ENCODE measurements at places on chromosomes 7 and 10.

GRCh38 chr7:84339306-84339705 lies 144.7 kb upstream of the SEMA3A start:
- no peak for DNase-seq
- H3K4me3 ChIP-seq: no peak overlapping the region
- H3K4me1 ChIP-seq: no peaks in the 10 kb centered on the region
- H3K36me3 ChIP-seq: no peaks in the 10 kb centered on the region
- H3K27ac ChIP-seq: no peak overlapping the region

GRCh38 chr10:93535293-93535692 lies 31.2 kb upstream of the FFAR4 start:
- no peak overlapping the region for H3K27ac ChIP-seq
- no peaks in the 10 kb centered on the region for H3K4me1 ChIP-seq

DNA sequence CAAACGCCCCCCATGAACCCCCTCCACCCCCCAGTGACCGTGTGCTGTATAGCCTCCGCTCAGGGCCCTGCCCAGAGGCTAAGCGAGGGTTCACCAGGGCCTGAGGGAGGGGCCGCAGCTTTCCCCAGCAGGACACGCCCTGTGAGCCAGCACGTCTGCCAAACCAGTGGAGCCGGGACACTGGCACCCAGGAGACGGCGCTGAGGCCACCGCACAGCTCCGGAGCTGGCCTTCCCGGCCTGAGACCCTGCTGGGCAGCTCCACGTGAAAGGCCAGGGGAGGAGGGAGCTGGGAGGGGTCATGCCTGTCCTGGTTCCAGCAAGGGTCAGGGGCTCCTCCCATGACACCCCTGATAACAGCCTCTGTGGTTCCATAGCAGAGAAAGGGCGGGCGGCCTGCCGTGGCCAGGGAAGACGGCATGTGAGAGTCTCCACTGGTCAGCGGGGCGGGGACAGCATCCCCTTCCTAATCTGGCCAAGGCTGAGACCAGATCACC lies 278.3 kb downstream of the ELFN1 start:
- H3K4me1 ChIP-seq: no peaks in the 10 kb centered on the region
- H3K36me3 ChIP-seq: no peaks in the 10 kb centered on the region
- no peaks in the 10 kb centered on the region for H3K27me3 ChIP-seq
- DNase-seq: peak; percentile 42

GRCh38 chr7:151506901-151507382 lies 12.8 kb downstream of the RHEB start:
- no peak overlapping the region for H3K4me3 ChIP-seq
- H3K27ac ChIP-seq: peak overlapping the region; percentile 25
- no peaks in the 10 kb centered on the region for H3K27me3 ChIP-seq
- H3K36me3 ChIP-seq: no peaks in the 10 kb centered on the region

- H3K4me3 ChIP-seq: no peak overlapping the region
- peaks cover 3% of the 10 kb centered on the region for H3K4me1 ChIP-seq
These were observed 66.1 kb downstream of the FZD1 start for GRCh38 chr7:91330191-91330808.

GRCh38 chr10:18455086-18455884 lies 196.1 kb downstream of the NSUN6 start:
- DNase-seq: no peak
- no peaks in the 10 kb centered on the region for H3K27me3 ChIP-seq
- no peaks in the 10 kb centered on the region for H3K4me1 ChIP-seq
- H3K4me3 ChIP-seq: no peak overlapping the region
- no peaks in the 10 kb centered on the region for H3K36me3 ChIP-seq

DNA sequence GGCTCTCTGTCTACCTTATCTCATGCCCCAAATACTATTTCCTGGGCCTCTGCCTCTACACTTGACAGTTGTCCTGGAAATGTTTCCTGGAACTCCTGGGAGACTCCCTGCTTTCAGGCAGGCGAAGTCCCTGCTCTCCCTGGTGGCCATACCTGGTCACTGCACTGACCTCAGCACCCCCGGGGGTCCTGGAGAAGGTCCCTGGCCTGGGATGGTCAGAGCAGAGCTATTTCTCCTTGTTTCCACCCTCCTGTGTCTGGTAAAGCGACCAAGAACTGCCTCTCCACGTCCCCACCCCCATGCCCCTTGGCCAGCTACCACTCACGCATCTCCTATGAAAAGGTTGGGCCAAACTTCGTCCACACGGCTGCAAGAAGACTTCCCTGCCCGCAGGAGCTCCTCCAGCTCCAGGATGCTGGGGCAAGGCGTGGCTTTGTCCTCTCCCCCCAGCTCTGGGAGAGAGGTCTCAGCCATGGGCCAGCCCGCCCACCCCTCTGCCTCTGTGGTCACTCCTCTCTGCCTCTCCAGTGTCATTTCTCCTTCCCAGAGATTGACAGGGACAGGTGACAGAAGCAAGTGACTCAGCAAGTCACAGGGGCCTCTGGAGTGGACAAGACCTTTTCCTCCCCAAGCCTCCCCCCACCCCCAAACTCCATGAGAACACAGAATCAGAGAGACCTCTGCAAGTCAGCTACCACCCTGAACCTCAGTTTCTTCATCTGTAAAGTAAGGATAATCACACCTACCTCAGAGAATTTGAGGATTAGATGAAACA lies 2.6 kb upstream of the SAMD8 start:
- no peaks in the 10 kb centered on the region for H3K36me3 ChIP-seq
- H3K27me3 ChIP-seq: no peaks in the 10 kb centered on the region
- no peaks in the 10 kb centered on the region for H3K4me1 ChIP-seq
- no peak overlapping the region for H3K4me3 ChIP-seq
- no peak overlapping the region for H3K27ac ChIP-seq

DNA sequence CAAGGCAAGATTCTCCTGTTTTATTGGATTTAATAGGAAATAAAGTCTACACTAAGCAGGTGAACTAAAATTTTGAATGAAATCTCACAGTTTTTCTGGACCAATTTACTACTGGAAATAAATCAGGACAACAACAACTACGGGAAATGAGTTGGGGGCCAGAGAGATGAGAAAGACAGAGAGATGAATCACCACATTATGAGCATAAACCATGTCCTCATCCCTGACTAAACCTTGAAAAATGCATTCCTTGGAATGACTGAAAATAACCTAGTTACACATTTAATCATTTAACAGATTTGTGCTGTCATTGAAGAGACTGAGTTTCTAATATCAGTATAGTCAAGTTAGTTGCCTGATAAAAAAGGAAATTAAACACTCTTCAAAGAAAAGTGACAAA lies 608.4 kb upstream of the KCND2 start:
- no peak for DNase-seq
- no peaks in the 10 kb centered on the region for H3K4me1 ChIP-seq
- no peak overlapping the region for H3K27ac ChIP-seq
- no peaks in the 10 kb centered on the region for H3K36me3 ChIP-seq
- H3K4me3 ChIP-seq: no peak overlapping the region
- no peaks in the 10 kb centered on the region for H3K27me3 ChIP-seq

DNA sequence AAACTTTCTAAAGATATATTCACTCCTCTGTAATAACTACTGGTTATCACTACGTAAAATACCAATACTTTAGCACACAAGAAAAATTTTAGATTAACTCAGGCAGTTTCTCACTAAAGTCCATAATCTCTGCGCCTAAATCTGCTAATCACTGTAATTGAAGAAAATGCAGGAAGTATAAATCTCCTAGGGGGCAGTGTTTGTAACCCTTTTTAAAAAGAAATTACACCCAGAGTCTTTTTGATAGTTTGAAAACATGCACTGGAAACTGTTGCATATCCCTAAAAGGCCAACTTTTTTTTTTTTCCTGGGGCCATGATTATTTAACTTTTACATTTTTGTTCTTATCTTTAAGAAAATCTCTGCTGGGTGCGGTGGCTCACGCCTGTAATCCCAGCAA lies 209.6 kb downstream of the KIAA1217 start:
- no peak overlapping the region for H3K4me3 ChIP-seq
- no peak overlapping the region for H3K27ac ChIP-seq
- no peaks in the 10 kb centered on the region for H3K27me3 ChIP-seq
- no peaks in the 10 kb centered on the region for H3K4me1 ChIP-seq
- DNase-seq: no peak

DNA sequence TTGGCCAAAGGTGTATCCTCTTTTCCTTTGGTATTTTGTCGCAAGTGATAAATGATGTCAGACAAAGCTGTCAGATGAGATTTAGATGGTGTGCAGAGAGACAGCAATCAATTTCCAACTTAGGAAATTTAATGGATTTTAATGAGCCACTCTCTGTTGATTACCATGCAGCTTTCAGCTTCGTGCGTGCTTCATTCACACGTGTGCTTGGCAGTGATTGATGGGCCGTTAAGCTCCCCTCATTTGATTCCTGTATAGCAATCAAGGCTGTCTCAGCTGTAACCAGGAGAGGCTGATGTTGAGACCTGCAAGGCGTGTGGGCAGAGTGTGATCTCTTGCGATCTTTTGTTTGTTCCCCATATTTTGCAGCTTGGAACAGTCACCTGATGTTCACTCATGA lies 439.6 kb downstream of the CALN1 start:
- H3K27ac ChIP-seq: no peak overlapping the region
- H3K4me3 ChIP-seq: no peak overlapping the region
- no peak for DNase-seq
- H3K4me1 ChIP-seq: no peaks in the 10 kb centered on the region
- H3K27me3 ChIP-seq: no peaks in the 10 kb centered on the region

- no peaks in the 10 kb centered on the region for H3K36me3 ChIP-seq
- DNase-seq: no peak
- no peaks in the 10 kb centered on the region for H3K4me1 ChIP-seq
- no peak overlapping the region for H3K4me3 ChIP-seq
- no peaks in the 10 kb centered on the region for H3K27me3 ChIP-seq
- H3K27ac ChIP-seq: no peak overlapping the region
These were observed 16.1 kb downstream of the TAS2R41 start for GRCh38 chr7:143493751-143494150.

DNA sequence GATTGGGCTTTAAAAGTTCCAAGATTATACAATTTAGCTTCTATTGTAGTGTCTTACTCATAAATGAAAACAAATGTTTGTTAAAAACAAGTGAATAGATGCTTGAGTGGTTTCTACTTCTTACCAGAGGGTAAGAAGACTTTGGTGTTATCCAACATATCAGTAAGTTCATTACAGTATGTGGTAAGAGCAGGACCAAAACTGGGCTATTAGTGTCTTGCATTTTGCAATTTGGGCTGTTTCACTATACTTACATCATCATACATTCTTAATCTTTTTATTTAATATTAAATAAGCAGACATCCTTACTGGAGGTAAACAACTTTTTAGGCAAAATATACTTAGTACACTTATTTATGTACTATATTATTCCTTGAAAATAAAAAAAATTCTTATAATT lies 248.4 kb upstream of the HGF start:
- H3K4me3 ChIP-seq: no peak overlapping the region
- H3K27me3 ChIP-seq: no peaks in the 10 kb centered on the region
- no peak overlapping the region for H3K27ac ChIP-seq
- no peak for DNase-seq
- peaks cover 2% of the 10 kb centered on the region for H3K4me1 ChIP-seq

- no peaks in the 10 kb centered on the region for H3K27me3 ChIP-seq
- no peaks in the 10 kb centered on the region for H3K4me1 ChIP-seq
- DNase-seq: no peak
- peak overlapping the region; percentile 57 for H3K27ac ChIP-seq
These were observed 10.1 kb downstream of the PFKFB3 start for GRCh38 chr10:6212806-6213205.

GRCh38 chr7:22216832-22217475 lies 140.0 kb downstream of the RAPGEF5 start:
- H3K27me3 ChIP-seq: no peaks in the 10 kb centered on the region
- no peak overlapping the region for H3K4me3 ChIP-seq
- H3K4me1 ChIP-seq: peaks cover 28% of the 10 kb centered on the region
- peak overlapping the region; percentile 90 for H3K27ac ChIP-seq
- H3K36me3 ChIP-seq: no peaks in the 10 kb centered on the region
- no peak for DNase-seq

DNA sequence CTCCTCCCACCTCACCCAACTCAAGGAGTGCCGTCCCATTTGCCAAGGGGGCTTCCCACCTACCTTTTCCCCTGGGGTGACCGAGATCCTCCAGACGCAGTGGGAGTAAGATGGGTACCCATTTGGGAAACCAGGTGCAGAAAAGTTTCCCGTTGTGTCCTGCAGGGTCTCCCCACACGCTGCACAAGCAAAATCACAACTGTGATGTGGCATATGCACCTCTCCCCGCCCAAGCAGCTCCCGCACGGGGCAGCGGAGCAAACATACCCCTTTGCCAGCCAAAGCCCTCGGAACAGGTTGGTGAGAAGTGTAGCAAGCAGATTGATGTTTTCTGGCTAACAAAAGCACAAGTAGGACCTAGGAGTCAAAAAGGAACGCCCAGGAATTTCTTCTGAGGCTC lies 51.5 kb upstream of the OPALIN start:
- H3K36me3 ChIP-seq: no peaks in the 10 kb centered on the region
- no peaks in the 10 kb centered on the region for H3K27me3 ChIP-seq
- no peak overlapping the region for H3K27ac ChIP-seq
- H3K4me3 ChIP-seq: no peak overlapping the region
- no peaks in the 10 kb centered on the region for H3K4me1 ChIP-seq
- no peak for DNase-seq

GRCh38 chr7:41449694-41450093 lies 253.2 kb downstream of the INHBA start:
- no peak for DNase-seq
- no peaks in the 10 kb centered on the region for H3K27me3 ChIP-seq
- H3K4me3 ChIP-seq: no peak overlapping the region
- H3K36me3 ChIP-seq: no peaks in the 10 kb centered on the region

DNA sequence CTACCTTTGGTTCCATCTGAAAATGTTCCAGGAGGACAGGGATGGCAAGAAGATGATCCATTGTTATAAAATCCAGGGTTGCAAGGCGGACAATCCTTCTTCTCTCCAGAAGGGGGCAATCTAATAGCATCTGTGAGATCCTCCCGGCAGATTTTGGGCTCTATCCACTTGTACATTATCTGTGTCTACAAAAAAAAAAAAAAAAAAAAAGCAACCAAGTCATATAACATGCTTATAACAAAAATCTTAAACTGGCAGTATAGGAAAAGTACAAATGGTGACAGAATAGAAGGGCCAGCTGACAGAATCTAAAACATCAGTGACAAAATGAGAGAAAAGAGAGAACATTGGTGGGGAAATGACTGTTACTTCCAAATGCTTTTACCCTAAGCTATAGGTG lies 132.7 kb downstream of the ELAPOR2 start:
- H3K36me3 ChIP-seq: no peaks in the 10 kb centered on the region
- no peak overlapping the region for H3K4me3 ChIP-seq
- H3K27me3 ChIP-seq: no peaks in the 10 kb centered on the region
- H3K27ac ChIP-seq: no peak overlapping the region
- DNase-seq: no peak

DNA sequence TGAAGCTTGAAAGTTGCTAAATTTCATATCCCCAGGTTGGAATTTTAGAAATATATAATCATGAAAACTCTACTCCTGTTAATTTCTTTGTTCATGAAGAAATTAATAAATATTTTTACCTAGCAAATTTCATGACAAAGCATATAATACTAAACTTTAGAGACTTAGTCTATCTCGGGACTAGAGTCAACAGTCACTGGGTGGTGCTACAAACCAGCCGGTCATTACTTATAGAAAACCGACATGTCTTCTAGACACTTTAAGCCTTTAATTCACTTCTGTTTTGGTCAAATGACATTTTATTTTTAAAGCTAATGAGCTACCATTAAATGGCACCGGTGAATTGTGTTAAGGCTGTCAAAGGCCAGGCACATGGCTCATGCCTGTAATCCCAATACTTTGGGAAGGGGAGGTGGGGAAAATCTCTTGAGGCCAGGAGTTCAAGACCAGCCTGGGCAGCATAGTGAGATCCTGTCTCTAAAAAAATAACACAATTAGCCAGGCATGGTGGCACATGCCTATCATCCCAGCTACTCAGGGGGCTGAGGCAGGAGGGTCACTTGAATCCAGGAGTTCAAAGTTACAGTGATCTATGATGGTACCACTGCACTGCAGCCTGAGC lies 270.1 kb downstream of the CACNA2D1 start:
- no peaks in the 10 kb centered on the region for H3K27me3 ChIP-seq

All from aorta (tissue), 5 donors.